ENCODE measurements at places on chromosomes 5 and 9.

GRCh38 chr9:83920469-83920926 is 734 bp downstream of the KIF27 start:
- DNase-seq, result no peak

- DNase-seq, result no peak
Observed at GRCh38 chr5:92207151-92207550, 824.0 kb upstream of the ARRDC3 start.

- no peak for DNase-seq
Observed at GRCh38 chr5:135833961-135834638, 363 bp upstream of the SLC25A48 start.

DNA sequence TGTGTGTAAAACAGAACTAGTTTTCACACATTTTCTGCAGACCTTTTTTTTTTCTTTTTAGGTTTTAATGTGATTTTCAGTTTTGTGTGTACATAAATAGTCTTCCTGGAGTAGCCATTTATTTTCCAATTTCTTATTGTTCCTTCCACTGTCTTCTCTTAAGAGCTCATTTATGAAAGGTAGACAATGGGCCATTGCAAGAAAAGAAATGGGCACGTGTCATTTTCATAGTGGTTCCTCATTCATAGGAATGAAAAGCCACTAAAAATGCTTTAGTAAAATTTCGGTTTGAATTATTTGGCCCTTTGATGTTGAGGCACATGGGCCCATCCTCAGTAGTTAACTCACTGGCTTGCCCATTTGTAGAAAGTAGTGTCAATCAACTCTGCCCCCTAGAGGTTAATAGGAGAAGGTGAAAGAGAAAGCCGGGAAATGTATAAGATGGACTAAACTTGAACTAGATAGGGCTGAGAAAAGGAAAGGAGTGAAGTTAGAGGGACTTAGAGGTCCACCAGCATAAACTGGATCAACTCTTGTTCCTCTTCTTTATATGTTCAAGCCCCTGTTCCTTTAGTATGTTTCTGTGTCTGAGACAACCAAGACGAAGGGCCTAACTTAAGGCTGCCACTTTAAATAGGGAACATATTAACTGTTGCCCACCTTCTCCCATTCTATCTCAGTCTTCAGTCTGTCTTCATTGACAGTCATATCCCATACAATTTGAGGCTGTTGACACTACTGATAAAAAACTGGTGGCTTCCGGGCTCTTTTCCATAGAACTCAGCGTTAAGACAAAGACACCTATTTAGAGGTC is 72.6 kb downstream of the SMARCA2 start:
- DNase-seq, result peak; percentile 51

- DNase-seq, result peak; percentile 31
Observed at GRCh38 chr9:5671711-5672353, 42.9 kb downstream of the RIC1 start.

GRCh38 chr5:32280656-32281081 is 32.1 kb downstream of the MTMR12 start:
- no peak for DNase-seq

DNA sequence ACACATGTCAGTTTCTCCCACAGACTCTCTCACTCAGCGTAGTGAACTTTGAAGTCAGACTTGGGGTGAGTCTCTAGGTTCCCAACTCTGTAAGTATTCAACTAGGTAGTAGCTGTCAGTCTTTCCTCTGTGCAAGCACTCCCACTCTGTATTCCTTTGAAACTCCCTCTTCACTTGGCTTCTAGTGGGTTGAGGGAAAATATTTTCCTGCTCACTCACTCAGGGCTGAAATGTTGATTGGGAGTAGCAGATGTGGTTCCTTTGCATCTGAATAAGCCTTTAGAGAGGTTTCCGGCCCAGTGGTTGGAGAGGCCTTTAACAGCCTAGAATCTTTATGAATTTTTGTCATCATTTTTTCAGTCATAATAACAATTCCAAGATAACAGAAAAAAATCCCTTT is 18.1 kb upstream of the ARRDC3 start:
- no peak for DNase-seq

GRCh38 chr9:132408521-132408920 is 1.5 kb upstream of the CFAP77 start:
- no peak for DNase-seq

- no peak for DNase-seq
Observed at GRCh38 chr5:17129093-17129849, 88.2 kb upstream of the BASP1 start.

DNA sequence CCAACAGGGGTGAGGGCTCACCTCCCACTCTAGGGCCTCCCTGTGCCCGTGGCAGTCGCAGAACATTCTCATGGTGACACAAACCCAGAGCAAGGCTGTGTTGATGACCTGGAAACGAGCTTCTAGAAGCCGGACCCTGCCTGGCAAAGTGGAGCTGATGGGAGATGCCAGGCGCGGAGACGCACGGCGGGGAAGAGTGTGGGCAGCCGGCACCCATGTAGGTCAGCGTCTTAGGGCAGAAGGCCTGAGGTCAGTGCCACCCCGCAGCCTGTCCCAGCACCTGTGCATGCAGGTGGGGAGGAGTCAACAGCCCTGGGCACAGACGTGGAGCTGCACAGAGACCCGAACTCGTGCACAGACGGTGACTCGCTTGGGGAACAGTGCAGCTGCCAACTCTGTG is 5.4 kb downstream of the SLC6A18 start:
- no peak for DNase-seq

DNA sequence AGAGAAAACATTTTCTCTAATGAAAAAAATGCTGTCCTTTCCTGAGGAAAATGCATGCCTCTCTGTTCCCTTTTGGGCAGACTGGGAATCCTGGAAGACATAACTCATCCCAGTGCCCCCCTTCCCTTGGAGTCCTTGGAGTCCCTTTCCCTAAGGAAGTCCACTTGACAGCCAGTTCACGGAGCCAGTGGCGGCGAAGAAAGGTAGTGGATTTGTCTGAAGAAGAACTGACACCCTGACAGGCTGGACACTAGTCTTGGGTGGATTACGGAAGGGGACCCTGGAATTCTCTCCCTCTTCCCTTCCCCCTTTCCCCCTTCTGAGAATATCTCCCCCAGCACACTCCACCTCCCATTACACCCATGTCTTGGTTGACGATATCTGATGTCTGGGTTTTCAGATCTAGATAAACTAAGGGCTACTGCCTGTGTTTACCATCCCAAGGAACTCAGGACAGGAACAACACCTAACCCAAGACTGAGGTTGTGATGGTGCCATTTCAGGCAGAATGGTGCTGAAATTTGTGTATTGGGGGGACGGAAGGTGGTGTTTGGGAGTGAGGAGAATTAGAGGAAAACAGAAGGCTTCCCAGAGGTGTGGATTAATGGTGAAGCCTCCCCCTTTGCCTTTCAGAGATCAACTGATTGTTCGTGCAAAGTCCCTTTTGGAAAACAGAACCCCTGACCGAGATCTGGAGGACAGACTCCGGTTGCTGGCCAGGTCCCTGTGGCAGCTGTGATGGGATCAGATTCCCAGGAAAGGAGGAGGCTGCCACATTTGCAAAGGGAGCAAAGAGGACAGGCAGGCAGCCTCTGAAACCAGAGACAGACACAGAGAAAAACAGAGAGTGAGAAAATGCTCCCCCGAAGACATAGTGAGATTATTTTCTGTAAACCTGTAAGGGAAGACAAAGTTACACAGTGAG is 704 bp downstream of the SPARC start:
- DNase-seq, result no peak

DNA sequence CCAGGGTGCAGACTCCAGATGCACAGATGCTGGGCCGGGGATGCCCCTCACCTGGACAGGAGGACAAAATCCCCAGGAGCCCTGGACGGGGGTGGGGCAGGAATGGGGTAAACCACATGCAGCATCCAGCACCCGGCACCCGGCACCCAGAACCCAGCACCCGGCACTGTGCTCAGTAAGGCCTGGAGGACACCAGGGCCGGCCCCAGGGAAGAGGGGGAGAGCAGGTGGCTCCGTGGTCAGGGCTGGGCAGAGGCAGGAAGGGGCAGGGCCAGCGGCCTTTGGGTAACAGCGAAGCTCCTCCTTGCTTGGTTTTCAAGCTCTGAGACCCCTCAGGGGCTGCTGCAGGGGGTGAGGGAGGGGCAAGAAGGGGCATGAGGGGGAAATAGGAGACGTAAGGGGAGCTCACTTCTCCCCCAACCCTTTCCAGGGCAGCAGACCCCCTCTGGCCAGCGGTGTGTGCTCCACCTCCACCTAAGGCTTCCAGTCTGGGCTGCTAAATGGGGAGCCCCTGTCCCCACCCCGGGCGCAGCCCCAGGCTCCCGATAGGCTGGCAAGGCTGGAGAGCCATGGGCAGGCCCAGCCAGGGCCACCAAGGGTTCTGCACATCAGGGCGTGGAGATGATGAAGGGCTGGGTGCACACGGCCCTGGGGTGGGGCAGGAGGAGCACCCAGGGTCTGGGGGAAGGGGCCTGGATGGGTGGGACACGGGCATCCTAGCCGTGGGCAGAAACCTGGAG is 17.8 kb upstream of the SLC6A19 start:
- no peak for DNase-seq

GRCh38 chr5:8474569-8474930 is 605.6 kb downstream of the MTRR start:
- no peak for DNase-seq

DNA sequence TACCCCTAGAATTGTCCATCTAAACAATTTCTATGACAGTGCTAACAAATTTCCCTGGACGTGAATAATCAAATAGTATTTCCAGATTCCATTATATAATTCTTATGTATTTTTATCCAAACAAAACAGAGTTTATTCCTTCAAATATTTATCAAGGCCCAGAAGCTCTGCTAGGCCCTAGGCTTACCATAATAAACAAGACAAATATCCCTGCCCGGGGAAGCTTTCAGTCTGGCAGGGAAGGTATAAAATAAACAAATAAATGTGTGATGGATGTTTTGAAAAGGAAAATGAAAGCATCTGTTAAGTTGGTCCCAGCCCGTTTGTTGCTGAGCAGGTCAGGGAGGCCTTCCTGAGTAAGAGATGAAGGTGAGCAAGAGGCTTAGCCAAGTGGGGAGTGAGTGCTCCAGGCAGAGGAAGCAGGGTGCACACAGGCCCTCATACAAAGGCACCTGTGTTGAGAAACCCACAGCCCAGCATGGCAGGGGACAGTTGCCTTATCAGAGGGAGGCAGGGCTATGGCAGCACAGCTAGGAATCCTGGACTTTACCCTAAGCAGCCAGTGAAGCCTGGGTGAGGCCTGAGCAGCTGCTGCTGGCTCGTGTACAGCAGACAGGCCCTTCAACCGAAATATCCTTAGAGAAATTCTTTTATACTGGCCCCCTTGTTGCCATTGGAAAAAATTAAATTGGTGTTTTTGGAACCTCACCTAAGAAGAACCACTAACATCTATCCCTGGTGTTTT is 7.7 kb upstream of the SLC35D2 start:
- DNase-seq, result no peak

DNA sequence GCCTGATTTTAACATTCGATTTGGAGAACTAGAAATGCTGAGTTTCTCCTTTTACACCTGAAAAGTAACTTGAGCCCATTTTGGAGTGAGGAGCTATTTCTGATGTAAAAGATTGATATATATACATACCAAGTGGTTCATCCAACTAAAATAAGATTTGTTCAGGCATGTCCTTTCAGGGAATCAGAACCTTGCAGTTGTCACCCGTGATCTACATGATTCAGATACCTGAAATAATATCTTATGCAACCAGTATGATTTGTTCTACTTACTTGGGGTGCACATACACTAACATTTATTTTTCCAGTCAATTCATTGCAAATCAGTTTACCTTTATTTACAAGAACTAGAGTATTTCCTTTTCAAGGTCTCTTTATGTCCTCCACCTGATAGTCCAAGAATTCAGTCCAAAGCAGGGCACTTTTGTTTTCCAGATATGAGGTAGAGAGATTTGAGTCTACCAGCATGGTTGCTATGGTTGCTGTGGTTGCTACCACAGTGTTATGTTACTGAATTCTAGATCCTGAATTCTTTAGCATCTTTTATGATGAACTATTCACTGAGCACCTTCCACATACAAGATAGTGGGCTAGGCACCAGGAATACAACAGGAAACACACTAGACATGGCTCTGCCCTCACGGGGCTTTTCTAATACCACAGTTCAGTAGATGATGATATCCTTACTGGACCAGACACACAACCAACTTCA is 49.3 kb downstream of the CCL28 start:
- no peak for DNase-seq

DNA sequence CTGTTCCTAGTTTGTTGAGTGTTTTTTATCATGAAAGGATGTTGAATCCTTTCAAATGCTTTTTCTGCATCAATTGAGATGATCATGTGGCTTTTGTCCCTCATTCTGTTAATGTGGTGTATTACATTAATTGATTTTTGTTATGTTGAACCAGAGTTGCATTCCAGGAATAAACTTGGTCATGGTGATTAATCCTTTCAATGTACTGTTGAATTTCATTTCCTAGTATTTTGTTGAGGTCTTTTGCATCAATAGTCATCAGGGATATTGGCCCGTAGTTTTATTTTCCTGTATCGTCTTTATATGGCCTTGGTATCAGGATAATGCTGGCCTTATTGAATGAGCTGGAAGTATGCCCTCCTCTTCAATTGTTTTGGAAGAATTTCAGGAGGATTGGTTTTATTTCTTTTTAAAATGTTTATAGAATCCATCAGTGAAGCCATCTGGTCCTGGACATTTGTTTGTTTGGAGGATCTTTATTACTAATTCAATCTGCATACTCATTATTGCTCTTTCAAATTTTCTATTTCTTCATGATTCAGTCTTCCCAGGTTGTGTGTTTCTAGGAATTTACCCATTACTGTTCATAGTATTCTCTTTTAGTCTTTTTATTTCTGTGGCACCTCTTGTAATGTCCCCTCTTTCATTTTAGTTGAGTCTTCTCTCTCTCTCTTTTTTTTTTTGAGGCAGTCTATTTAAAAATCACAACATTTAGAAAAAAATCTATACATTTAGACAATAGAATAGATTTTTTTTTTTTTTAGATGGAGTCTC is 32.1 kb downstream of the FGD3 start:
- DNase-seq, result no peak

DNA sequence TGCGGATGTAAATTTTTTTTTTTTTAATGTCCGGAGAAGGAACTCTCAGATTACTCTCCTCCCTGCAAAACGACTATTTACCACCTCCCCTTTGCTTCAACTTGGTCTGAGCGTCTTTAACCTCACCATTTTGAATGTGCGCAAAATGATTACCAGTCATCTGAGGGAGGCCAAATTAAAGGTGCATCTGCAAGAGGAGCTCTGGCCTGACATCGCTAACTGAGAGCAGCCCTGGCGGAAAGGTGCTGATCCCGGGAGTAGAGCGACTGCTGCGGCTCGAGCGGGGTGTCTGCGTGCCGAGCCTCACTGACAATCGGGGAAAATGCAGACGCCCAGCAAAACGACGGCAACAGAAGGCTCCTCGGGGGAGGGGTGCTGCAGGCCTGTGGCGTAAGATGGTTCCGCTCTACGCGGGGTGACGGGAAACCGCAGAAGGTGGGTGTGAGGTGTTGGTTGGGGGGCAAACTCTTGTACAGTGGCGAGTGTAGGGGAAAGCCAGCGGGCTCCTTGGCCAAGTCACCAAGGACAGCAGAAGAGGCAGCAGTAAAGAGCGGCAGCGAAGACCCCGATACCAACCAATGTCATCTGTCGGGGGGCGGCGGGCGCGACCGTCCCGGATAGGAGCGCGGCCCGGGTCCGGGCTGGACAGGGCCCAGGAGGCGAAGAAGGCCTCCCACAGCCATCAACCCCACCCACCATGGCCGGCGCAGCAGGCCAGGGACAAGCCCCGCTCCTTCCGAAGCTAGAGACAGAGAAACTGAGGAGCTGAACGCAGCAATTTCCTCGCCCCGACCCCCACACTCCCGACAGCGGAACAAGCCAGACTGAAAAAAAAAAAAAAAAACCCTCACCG is 557 bp downstream of the PJA2 start:
- peak; percentile 1 for DNase-seq

- DNase-seq, result no peak
Observed at GRCh38 chr9:89153232-89154017, 25.2 kb downstream of the SHC3 start.

All from NCI-H1930 (cell line).